Ovary (tissue), 10 donors: ENCODE measurements at places on chromosomes 1 and 21.

DNA sequence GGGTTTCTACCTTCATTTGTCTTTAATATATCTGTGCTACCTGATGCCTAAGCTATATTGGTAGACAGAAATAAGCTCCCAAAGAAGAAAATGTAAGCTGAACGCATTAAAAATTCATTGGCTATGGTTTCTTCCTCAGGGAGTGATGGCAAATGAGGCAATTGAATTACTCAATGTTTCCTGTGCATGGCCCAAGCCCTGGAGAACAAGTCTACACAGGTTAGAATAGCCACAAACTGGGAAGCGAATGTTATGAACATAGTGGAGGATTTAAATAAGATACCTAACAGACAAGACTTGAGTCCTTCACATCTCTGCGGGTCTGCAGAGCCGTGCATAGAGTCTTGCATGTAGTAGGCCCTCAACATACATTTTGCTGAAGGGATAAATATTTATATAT lies 350.3 kb downstream of the RWDD3 start:
- no peak for DNase-seq

DNA sequence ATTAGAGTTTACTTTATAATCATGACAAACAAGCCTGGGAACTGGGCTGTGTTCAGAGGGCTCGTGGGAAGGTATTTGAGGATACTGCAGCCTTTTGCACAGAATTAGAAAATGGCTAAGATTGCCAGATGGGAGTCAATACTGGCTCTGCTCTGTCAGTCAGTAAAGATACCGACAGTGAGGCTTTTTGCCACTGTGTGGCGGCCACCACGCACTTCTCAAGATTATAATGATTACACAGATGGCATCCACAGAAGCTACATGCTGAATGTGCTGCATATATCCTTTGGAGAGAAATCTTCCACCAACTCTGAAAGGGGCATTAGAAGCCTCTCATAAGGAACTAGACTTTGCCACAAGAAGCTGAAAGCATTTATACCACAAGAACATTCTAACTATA lies 213.4 kb upstream of the PTBP2 start:
- DNase-seq = no peak

GRCh38 chr1:79929356-79929755 lies 922.8 kb upstream of the ADGRL4 start:
- DNase-seq = no peak

DNA sequence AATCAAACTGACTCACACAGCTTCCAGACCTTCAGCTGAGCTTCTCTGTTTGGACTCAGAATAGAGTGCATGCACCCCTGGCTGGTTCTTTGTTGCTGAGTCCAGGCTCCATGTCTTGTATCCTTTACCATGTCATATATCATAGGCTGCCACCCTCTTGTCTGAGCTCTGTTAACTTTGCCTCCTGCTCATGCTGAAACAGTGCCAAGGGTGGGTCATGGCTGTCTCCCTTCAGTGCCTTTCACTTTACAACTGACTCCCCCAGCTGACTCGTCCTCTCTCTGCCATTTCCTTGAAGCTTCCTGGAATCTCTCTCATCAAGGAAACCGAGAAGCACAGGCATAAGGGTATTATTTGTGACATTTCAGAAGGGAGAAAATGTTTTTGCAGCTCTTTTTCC lies 885.3 kb downstream of the TTLL7 start:
- no peak for DNase-seq

DNA sequence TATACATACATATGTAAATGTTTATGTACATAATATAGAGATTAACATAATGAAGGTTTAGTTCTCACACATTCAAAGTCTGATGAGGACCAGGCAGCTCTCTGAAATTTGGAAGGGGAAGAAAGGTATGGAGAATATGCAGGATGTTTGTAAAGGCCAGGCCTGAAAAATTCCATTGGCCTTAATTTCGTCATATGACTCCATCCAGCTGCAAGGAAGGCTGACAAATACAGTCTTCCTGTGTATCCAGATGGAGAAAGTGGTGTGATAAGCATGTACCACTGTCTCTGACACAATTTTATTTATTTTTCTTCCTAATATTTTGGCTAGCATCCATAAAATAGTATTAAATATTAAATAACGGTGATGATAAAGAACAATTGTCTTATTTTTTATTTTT lies 6.3 kb upstream of the SGIP1 start:
- DNase-seq = no peak

DNA sequence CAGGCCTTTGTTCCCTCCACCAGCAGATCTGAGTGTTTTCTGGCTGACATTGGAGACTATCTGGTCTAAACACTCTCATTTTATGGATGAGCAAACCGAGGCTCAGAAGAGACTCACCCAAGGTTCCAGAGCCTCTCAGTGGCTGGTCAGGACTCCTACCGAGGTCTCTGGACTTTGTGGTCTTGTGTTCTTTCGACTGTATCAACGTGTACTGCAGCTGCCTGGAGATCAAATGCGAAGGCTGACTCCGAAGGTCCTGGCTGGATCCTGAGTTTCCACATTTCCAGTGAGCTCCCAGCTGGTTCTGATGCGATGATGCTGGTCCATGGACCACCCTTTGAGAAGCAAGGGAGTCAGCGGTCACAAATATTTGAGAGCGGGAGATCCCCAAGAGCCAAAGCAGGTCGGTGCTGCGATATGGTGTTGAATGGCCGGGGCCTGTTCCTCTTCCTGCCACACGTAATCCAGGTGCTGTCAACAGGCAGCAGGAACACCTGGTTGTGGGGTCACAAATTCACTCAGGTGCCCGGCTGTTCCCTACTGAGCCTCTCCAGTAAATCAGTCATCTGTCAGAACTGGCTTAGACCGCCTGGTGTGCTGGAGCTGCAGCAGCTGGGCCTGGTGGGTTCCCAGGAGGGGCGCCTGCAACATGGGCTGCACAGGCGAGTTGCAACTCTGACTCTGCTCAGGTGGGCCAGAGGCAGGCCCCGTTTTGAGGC lies 94.8 kb upstream of the USP24 start:
- DNase-seq = no peak

DNA sequence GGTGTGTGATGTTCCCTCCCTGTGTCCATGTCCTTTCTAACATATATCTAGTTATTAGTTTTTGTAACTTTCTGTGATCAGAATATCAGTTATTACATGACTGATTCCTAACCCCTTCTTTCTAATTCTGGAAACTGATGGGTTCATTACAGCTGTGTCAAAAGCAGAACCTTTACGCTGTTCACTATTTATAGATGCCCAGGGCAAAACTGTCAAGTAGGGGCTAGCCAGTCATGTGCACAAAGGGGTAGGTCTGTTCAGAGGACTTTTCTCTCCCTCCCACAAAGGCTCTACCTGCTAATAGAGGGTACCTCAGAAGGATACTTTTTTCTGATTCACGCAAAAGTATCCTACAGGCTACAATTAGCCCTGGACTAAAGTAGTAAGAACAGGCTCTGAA lies 79.2 kb downstream of the NRDC start:
- DNase-seq = no peak

- DNase-seq = no peak
These were observed 60.2 kb upstream of the PBX1 start for GRCh38 chr1:164498792-164499191.

DNA sequence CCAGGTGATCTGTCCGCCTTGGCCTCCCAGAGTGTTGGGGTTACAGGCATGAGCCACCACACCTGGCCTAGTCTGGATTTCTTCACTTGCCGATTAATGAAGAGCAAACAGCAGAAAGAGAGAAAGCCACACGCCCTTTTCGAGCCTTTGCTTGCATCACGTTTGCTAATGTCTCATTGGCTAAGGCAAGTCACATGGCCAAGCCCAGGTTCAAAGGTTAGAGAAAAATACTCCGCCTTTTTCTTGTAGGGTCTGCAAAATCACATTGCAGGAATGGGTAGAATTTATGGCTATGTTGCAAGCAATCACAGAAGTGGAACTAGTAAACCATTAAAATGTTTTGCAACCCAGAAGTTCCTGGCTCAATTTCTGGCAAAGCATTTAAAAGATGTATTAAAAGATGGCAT lies 26.8 kb upstream of the BACH1 start:
- DNase-seq = no peak

- DNase-seq = no peak
These were observed 130.6 kb downstream of the EDEM3 start for GRCh38 chr1:184624051-184624450.

- peak; percentile 35 for DNase-seq
These were observed 153.5 kb downstream of the RERE start for GRCh38 chr1:8663915-8664329.
